ENCODE measurements at places on chromosomes 1 and 21.

DNA sequence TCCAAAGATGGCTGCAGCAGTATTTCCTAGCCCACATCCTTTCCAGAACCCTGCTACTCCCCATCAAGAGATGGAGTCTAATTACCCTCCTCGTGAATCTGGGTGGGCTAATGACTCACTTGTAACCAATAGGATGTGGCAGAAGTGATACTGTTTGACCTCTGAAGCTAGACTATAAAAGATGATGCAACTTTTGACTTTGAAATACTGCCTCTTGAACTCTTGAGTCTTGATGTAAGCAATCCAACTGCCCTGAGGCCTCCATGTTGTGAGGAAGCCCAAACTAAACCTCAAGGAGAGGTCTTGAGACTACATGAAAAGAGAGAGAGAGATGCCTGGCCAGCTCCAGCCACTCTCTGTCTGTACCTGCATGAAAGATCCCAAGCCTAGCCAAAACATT, 29.5 kb downstream of the LMO4 start:
- DNase-seq: peak; percentile 50

DNA sequence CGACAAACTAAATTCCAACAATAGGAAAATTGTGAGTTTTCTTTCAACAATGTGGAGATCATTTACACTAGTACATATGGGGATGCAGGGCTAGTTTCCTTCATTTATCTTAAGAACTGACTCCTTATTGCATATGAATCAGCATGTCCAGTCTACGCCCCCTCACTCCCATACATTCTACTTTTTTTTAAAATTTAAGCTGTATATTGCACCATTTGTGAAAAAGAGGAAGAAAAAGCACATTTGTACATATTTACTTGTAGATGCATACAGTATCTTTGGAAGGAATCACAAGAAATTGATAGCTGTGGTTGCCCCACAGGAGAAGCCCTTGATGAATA, 15.9 kb downstream of the VPS26C start:
- no peak for DNase-seq

DNA sequence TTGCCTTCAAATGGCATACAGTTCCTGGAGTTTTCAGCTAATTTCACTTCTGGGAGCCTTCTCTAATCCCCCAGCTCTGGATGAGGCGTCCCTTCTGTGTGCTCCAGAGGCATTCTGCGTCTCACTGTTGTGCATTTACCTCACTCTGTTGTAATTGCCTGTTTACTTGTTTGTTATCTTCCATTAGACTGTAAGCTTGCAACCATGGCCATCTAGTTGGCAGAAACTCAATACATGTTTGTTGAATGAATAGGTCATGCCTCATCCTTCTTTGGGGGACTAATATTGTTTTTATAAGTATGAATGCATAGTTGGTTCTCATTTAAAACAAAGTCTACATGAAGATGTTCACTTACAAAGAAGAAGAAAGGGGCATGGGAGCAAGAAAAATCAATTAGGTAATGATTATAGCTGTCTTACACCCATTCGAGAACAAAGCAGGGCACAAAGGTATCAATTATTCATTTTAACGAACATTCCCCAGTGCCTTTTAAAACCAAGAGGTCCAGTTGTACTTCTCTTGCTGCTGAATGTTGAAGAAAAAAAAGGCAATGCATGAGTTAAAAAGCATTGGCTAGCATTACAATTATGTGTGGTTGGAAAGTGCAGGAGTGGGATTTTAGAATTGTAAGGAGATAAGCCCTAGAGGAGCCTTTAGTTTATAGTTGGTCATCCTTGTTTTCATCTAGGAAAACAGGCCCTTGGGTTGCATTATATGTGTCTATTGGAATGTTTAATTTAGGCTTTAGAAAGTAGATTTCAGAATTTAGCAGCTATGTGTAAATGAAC, 6.0 kb downstream of the RGL1 start:
- DNase-seq: no peak

GRCh38 chr1:101188331-101188730, 48.5 kb upstream of the S1PR1 start:
- DNase-seq: no peak

GRCh38 chr21:45930231-45930760, 51.3 kb upstream of the COL6A1 start:
- no peak for DNase-seq

DNA sequence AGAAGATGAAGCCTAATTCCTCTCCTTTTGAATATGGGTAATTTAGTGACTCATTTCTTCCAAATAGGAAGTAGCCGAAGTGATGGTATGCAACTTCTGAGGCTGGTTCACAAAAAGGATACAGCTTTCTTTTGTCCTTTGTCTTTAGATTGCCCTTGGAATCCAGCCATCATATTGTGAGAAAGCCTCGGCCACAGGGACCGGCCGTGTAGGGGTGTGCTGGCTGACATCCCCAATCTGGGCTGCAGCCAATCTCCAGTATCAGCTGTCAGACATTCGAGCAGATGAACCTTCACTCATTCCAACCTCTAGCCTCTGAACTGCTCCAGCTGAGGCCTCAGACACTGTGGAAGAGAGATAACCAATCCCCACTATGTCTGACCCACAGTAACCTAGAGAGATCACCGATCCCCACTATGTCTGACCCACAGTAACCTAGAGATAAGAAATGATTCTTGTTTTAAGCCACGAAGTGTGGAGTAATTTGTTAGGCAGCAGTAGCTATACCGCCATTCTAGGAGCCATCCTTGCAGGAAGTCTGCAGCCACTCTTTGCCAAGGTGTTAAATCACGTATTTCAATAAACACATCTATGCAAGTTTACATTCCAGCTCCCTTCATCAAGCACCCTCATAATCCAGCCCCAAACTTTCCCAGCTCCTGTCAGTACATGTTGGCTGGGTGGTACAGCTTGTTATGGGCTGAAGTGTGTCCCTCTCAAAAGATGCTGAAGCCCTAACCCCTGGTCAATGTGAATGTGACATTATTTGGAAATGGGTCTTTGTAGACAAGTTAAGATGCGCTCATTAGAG, 2.9 kb upstream of the DIP2A start:
- peak; percentile 88 for DNase-seq

- DNase-seq: no peak
Observed at GRCh38 chr1:192518700-192519099, 56.9 kb upstream of the RGS1 start.

GRCh38 chr1:65323246-65323645, 13.9 kb downstream of the DNAJC6 start:
- no peak for DNase-seq

- DNase-seq: no peak
Observed at GRCh38 chr1:62435231-62436038, 1.4 kb upstream of the USP1 start.

DNA sequence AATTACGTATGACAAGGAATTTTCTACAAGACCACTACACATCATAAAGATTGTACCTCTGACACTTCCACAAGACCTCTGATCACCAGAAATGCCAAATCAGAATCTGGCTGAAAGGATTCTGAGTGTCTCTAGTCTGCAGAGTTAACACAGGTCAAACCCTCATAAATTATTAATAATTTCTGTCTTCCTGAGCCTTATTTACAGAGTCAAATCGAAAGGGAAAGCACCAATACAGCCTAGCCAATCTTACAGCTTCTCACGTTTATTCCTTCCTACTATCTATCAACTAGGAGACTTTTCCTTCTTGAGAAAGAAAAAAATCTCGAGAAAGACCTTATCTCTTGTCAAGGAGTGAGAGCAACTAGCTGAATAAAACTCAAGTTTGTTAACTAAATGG, 2151.6 kb downstream of the MRPL39 start:
- no peak for DNase-seq

- DNase-seq: no peak
Observed at GRCh38 chr1:88961647-88962275, 30.7 kb downstream of the KYAT3 start.

DNA sequence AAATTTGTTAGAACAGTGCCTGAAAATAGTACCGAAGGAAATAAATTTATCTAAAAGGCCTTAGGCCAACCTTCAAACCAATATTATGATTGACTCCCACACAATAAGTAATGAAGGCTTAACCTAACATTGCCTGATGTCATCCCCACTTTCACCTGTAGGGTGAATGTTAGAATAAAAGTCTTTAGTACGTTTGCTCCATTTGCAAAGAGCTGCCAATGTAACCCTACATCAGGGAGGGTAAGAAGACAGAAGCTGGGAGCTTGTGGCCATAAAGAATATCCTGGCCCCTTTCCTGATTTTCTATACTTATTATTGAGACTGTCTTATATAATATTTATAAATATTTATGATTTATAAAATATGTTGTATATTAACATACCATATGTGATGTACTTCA, 661.8 kb upstream of the CXADR start:
- DNase-seq: no peak

DNA sequence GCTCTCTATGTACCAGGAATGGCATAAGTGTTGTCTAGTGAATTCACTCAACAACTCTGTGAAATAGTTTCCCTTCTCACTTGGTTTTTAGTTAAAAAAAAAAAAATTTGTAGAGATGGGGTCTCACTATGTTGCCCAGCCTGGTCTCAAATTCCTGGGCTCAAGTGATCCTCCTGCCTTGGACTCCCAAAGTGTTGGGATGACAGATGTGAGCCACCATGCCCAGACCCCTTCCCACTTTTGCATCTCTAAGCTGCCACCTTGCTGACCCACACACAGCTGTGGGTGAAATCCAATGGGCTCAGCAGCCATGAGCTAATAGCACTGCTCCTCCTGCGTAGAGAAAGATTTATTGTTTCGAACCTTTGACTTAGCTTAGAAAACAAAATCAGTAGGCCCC, 33.5 kb downstream of the NEK2 start:
- DNase-seq: no peak

DNA sequence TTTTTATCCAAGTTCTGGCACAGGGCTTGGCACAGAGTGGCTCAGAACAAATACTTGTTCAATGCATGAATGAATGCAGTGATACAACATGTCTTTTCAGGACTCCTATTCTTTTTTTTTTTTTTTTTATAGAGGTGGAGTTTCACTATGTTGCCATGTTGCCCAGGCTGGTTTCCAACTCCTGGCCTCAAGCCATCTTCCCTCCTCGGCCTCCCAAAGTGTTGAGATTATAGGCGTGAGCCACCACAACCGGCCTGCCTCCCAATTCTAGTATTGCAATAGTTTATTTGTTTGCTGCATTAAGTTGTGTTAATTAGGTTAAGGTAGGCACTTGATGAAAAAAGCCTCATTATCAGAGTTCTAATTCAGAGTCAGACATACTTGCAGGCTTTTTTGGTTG, 17.9 kb downstream of the UBE4B start:
- DNase-seq: no peak

DNA sequence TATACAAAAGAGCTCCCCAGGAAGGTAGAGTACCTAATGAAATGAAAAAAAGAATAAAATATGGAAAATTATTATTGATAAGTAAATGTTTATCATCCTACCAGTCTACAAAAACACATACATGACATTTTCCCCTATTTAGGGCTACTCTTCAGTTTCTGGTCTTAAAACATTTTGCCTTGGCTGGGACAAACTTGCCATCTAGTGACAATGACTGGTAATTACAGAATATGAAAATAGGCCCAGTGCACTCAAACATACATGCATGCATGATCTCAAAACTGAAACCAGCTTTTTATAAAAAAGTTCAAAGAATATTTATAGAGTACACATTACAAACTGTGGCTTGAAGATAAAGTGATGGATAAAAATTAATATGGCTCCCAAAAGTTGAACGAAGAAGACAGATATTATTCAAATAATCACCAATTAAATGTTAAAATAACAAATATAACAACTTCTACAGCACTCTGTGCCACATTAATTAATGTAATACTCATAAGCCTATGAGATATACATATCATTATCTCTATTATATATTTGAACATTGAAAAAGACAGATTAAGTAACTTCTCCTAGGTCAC, 10.5 kb upstream of the RNPC3 start:
- DNase-seq: peak; percentile 57

- DNase-seq: peak; percentile 76
Observed at GRCh38 chr1:68120136-68120791, 69.8 kb upstream of the DIRAS3 start.

- no peak for DNase-seq
Observed at GRCh38 chr1:225942574-225942973, 1.6 kb upstream of the LEFTY2 start.

DNA sequence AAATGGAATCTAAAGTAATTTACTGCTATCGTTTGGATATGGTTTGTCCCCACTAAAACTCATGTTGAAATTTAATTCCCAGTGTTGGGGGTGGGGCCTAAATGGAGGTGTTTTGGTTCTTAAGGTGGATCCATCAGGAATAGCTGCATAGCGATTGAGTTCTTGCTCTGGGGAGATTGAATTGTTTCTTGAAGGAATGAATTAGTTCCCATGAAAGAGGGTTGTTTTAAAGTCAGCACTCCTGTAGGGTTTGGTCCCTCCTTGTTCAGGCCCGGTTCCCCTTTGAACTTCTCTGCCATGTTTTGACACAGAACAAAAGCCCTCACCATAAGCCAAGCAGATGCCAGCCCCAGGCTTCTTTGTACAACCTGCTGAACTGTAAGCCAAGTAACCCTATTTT, 170.9 kb downstream of the COL11A1 start:
- DNase-seq: no peak

DNA sequence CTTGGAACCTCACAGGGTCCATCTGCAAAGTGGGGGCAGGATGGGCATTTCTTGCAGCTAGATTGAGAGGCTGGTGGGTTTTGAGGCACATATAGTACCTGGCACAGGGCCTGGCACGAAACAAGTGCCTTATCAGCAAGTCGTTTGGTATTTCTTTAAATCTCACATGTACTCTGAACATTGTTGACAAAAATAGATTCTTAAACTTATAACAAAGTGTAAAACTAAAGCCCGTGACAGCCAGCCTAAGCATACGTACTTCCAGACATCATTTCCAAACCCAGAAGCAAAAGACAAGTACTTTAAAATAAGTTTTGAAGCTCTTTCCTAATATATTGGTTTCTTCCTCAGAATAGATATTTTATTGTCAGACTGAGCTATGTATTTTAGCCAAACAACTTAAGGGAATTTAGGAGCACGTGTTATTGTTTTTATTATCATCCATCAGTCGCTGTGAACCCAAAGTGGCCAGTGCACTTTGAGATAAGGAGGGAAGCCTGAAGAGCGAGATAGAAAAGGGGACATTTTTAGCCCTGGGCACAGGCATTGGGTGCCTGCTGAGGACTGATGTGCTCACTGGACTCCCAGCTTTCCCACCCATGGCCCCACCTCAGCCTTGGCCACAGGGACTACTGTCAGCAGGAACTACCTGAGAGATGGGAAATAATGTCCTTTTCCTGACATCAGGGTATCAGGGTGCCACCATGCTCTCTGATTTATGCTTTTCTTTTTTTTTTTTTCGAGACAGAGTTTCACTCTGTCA, 3.0 kb downstream of the FBLIM1 start:
- no peak for DNase-seq

- no peak for DNase-seq
Observed at GRCh38 chr21:33205476-33205875, 24.3 kb upstream of the IFNAR2 start.

DNA sequence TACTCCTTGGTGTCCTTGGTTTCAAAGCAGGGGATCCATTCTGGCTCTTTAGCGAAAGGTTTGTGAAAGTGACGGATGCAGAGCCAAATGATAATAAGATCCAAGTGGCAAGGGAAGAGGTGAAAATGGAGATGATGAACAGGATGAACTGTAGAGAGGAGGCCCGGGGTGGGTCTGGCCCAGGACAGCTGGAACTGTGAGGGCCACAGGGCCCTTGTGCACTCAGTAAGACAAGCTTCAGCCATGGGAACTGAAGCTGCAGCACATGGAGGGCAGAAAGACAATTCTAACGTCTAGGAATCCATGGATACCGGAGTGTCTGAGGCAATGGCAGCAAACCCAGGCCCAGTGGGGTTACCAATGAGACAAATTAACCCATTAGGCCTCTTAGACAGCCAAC, 4.8 kb downstream of the KCNA2 start:
- no peak for DNase-seq

- peak; percentile 28 for DNase-seq
Observed at GRCh38 chr1:79005945-79006344, 585 bp downstream of the ADGRL4 start.
